Pons (tissue), 1 donor: ENCODE measurements at places on chromosomes 12 and 14.
A peak's percentile ranks its signal among the peaks of the same experiment; 100 is the strongest.

DNA sequence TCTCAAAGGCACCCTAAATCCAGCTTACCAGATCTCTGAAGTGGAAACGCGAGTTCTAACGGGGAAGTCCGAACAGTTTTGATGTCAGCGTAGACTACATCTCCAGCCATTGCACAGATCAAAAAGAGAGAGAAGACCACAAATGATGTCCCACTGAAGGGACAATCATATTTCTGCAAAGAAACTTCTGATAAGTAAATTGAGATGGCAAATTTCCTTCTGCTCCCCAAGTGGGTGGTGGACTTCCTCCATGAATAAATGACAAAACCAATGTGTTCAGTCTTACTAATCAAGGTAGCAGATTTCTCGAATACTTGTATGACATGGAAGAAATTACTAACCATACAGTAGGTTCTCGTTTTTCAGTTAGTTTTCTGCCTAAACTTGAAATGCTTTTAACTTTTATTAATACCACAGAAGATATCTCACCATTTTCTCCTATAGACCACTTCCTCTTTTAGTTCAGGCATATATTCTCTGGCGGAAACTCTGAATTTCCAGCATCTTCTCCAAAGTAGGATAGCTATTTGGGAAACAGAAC is at the start of gene CLECL1:
CLECL1 (minus strand) TSS at position 177 of the 541 bp plus-strand sequence.
- DNase-seq, result no peak

GRCh38 chr14:99720941-99721791 is 37.1 kb downstream of the CYP46A1 start:
- DNase-seq, result no peak

- no peak for DNase-seq
These were observed 16.7 kb upstream of the GCH1 start for GRCh38 chr14:54919330-54919729.

DNA sequence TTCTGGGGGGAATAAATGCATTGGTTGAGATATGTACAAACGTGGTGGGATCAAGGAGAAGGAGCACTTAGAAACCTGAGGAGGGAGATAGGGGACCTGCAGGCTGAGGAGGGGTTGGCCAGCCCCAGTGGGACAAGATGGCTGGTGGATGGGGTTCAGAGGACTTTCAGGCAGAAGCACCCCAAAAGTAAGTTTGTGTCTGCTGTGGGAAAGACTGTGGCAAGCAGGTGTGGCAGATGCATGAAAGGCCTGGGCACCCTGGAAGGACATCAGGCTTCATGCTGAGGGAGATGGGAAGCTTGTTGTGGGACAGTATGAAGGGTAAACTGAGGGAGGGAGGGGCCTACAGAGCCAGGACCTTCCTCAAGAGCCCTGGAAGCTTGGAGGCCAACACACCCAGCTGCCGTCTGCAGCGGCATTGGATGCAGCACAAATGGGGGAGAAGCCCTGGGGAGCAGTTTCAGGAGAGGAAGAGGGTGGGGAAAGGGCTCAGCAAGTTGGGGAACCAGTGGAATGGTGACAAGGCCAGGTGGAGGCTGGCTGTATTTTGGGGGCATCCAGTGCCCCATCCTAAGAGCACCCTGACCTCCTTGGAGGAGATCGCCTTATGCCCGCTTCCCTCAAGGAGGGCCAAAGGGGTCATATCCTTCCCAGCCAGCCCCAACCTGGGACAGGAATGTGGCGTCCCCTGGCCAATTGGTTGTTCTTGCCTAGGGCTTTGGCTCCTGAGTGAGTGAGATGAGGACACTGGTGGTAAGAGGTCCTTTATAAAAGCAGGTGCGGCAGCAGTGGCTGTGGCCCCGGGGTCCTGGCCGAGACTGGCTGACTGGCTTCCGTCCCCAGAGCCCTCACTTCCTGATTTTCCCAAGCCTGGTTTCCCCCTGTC is 20.7 kb downstream of the NFKBIA start:
- DNase-seq, result no peak

DNA sequence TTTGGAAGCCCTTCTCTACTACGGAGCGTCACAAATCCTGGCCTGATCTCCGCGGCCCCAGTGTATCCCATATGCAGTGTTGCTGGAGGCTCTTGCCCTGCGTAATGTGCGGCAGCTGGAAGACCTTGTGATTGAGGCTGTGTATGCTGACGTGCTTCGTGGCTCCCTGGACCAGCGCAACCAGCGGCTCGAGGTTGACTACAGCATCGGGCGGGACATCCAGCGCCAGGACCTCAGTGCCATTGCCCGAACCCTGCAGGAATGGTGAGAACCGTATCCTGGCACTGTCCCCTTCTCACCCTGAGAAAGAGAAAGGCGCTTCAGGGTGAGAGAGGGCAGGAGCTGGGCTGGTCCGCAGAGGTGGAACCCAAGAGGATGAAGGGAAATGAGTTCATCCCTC is 5.3 kb downstream of the COPS7A start:
- no peak for DNase-seq

GRCh38 chr14:24052656-24053547 is 1.1 kb downstream of the CARMIL3 start:
- no peak for DNase-seq

GRCh38 chr12:7695566-7696197 is at the start of gene GDF3:
TSS of gene GDF3 (minus strand) at chr12:7695775. CDS start at chr12:7695728, 47 bp downstream.
- DNase-seq, result no peak

GRCh38 chr14:89417465-89418225 is 612 bp upstream of the FOXN3 start:
- DNase-seq, result no peak

GRCh38 chr12:116319898-116320621 is 42.6 kb upstream of the MED13L start:
- DNase-seq, result peak; percentile 78

DNA sequence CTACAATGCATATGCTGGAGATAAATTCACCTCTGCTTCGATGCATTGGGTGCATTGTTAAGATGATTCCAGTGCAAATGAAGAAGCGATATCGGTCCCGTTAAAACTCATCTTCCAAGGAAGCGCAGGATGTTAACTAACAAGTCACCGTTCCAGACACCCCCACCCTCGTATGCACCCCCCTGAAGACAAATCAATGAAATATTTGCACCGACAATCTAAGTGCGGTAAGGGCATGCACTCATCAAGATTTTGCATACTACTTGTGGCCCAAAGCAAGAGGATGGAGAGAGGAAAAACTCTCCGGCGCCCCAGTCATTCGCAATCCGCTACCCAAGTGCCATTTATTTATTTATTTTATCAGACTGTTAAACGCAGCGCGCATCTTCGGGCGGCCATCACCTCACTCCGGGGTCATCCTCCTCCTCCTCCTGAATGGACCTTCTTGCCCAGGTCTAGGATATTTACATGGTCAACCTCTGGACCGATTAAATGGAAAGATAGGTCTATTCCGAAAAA is 1.2 kb downstream of the NOVA1 start:
- DNase-seq, result peak; percentile 68

DNA sequence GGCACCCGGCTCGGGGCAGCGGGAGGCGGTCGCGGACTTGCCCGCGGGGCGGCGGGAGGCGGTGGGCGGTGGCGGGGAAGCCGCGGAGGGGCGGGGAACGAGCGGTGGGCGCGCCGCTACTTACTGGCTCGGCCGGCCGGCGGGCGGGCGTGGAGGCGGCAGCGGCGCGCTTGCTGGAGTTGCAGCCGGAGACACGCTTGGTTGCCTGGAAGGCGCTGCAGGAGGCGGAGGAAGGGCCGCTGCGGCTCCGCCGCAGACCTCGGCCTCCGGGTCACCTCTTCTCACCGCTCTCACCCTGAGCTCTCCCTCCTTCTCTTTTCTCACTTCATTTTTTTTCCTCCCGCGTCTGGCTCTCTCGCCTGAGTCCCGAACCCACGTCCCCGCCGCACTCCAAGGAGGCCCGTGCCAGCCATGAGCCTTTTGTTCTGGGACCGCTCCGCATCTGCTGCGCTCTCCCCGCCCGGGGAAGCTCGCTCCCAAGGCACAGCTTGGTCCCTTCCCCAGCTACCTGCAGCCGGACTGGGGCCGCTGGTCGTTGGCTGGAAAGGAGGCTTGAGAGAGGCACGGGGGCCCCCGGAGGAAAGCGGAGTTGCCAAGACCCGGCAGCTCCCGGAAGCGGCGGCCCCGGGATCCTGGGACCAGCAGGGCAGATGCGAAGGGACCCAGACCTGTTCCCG is 592 bp upstream of the KCNK10 start:
- DNase-seq, result no peak

- DNase-seq, result no peak
These were observed 46.0 kb upstream of the TCL1A start for GRCh38 chr14:95759941-95760340.

- no peak for DNase-seq
These were observed 569.2 kb downstream of the VRK1 start for GRCh38 chr14:97366400-97366799.

- no peak for DNase-seq
These were observed 26.2 kb upstream of the PPP4R3A start for GRCh38 chr14:91536327-91536726.

DNA sequence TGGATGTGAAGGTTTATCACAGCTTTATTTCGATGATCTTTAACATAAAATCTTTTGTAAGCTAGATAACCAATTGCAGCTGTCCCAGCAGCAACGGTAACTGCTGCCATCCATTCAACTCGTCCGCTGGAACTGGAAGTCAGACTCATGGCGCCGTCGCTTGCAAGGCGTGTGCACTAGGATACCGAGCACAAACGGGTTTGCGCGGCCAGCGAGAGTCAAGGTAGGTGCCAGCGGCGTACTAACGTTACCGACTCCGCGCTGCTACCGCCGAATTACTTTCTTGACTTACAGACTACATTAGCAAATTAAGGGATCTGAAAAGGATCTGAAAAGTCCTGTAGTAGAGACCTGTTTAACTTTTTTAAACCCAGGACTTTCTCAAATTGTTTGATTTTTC is 47.4 kb upstream of the PRICKLE1 start:
- DNase-seq, result no peak

DNA sequence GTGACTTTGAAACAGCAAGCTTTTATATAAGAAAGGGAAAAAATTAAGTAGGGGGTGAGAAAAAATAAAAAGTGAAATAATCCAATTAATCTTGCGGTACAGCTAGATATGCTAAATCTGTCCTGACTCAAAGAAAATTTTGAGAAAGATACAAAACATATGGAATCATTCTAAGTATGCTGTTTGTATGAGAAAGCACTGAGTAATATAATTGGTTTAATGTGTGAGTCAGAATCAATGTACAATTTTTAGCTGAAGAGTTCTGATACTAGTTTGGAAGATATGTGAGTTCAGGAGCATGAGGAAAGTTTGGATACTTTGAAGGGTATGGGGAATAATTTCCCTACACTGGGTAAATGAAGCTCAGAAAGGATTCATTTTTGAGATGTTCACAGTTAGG is 190.9 kb upstream of the RASSF8 start:
- no peak for DNase-seq
